ENCODE measurements at places on chromosomes 7 and 10.

DNA sequence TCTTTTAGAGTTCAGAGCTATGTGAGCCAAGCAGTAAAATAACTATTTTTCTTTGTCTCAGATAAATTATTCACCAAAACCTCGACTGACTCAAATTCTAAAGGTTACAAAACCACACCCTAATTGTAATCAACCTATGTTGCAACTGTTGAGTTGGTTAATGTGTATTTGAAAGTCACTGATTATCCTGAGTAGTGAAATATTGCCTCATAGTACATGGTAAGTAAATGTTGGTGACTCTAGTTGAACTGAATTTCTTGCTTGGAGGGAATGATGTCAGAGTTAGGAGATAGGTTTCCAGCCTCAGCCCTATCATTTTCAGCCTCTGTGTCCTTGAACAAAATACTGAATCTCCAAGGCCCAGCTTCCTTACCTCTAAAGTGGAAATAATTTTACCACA, 3.0 kb upstream of the CYP2C18 start:
- no peaks in the 10 kb centered on the region for H3K4me1 ChIP-seq
- H3K36me3 ChIP-seq = no peaks in the 10 kb centered on the region
- DNase-seq = no peak
- H3K27ac ChIP-seq = no peak overlapping the region
- no peaks in the 10 kb centered on the region for H3K27me3 ChIP-seq

- no peaks in the 10 kb centered on the region for H3K36me3 ChIP-seq
- H3K4me1 ChIP-seq = no peaks in the 10 kb centered on the region
- DNase-seq = peak; percentile 33
- H3K4me3 ChIP-seq = no peak overlapping the region
- peaks cover 4% of the 10 kb centered on the region for H3K27me3 ChIP-seq
- H3K27ac ChIP-seq = no peak overlapping the region
Observed at GRCh38 chr10:123890226-123890625, 1.4 kb downstream of the CPXM2 start.

GRCh38 chr7:114710499-114710898, 211.4 kb upstream of the MDFIC start:
- DNase-seq = no peak
- no peak overlapping the region for H3K4me3 ChIP-seq
- H3K4me1 ChIP-seq = no peaks in the 10 kb centered on the region
- no peaks in the 10 kb centered on the region for H3K36me3 ChIP-seq

GRCh38 chr10:69119896-69120295, 4.1 kb upstream of the VPS26A start:
- H3K27me3 ChIP-seq = no peaks in the 10 kb centered on the region
- H3K36me3 ChIP-seq = no peaks in the 10 kb centered on the region
- H3K4me3 ChIP-seq = no peak overlapping the region
- H3K4me1 ChIP-seq = no peaks in the 10 kb centered on the region
- no peak for DNase-seq

- H3K4me3 ChIP-seq = no peak overlapping the region
- no peaks in the 10 kb centered on the region for H3K4me1 ChIP-seq
- H3K36me3 ChIP-seq = no peaks in the 10 kb centered on the region
- H3K27ac ChIP-seq = no peak overlapping the region
- DNase-seq = no peak
Observed at GRCh38 chr7:57199252-57199651, 67.0 kb upstream of the ZNF479 start.

GRCh38 chr7:134654104-134654775, 7.6 kb downstream of the BPGM start:
- no peaks in the 10 kb centered on the region for H3K27me3 ChIP-seq
- H3K36me3 ChIP-seq = no peaks in the 10 kb centered on the region
- no peak overlapping the region for H3K4me3 ChIP-seq
- H3K4me1 ChIP-seq = no peaks in the 10 kb centered on the region
- DNase-seq = no peak
- no peak overlapping the region for H3K27ac ChIP-seq

DNA sequence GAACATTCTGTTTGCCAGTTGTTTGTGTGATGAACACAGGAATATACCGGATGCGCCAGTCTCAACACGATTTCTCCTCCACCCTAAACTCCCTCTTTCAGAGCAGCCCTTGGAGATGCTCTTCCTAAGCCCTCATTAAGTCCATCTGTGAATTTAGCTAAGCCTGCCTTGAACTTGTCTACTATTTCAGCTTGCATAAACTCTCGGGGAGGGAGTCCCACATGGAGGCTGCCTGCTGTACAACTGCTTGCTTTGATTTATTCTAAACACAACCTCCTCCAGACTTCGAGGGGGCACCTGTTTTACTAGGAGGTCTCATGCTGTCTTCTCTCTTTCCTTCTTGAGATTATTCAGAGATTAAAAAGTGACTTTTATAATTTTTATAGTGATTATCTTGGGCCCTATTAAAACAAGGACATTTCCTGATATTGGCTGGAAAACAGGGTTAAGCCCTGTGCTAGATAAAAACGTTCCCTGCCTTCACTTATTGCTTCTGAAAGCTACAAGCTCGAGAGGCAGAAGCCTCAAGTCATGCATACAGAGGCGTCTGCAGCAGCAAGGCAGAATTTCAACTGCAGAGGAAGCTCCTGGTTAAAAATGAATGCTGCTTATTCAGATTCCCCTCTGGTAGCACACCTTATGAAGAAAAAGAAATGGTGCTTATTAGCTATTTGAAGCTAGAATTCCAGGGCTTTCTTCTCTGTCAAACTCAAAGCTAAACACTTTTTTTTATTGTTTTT, 174.3 kb downstream of the FANK1 start:
- no peak overlapping the region for H3K27ac ChIP-seq
- H3K36me3 ChIP-seq = no peaks in the 10 kb centered on the region
- no peak overlapping the region for H3K4me3 ChIP-seq
- DNase-seq = no peak
- H3K4me1 ChIP-seq = no peaks in the 10 kb centered on the region

DNA sequence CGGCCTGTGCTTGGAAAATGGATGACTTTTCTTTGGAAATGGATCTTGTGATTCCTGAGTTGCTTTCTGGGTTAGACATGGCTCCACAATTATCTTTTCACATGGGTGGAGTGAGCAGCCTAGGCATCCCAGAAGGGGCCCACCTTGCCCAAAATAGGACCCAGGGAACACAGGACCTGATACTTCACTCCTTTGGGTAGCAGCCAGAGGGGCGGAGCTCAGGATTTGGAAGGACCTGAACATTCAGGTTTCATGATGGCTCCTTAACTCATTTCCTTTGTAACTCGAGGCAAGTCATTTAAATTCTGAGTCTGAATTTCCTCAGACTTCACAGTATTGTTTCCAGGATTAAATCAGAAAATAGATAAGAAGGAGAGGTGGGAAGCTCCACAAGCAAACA, 178.3 kb upstream of the ZMIZ1 start:
- no peaks in the 10 kb centered on the region for H3K36me3 ChIP-seq
- H3K27me3 ChIP-seq = no peaks in the 10 kb centered on the region
- no peaks in the 10 kb centered on the region for H3K4me1 ChIP-seq
- no peak for DNase-seq

GRCh38 chr7:48168159-48168558, 3.1 kb upstream of the ABCA13 start:
- no peaks in the 10 kb centered on the region for H3K4me1 ChIP-seq
- no peak overlapping the region for H3K4me3 ChIP-seq
- no peak overlapping the region for H3K27ac ChIP-seq

DNA sequence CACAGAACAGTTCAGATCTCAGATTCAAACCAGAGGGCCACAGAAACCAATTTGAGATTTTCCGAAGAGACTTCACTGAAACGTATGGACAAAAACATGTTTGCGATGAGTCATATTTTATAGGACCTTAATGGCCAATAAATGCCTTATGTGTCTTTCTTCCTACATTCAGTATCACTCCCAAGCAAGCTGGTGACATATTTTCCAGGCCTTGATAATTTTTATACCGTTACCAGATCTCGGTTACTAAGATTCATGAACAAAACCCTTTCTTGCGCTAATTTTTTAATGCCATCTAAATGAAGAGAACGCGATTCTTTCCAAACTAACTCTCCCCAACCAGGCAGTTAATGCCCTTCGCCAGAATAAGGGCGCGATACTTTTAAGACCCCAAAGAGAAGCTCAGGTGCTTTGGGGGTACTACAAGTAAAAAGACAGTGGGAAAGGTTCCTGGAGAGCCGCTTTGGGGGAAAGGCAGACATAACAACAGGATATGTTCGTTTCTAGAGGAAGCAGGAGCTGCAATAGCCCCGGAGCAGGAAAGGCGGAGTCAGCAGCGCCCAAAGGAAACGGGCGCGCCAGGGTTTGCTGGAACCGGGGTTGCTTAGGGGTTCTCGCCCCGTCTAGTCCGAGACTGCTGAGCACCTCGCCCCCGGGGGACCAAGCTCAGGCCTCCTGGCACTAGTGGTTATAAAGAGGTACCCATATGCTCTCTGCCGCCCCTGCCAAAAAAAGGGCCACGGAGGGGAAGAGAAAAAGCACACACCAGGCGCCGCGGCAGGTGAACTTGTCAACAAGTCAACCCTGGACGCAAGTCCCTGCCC, 884 bp downstream of the ICA1 start:
- peaks cover 34% of the 10 kb centered on the region for H3K27me3 ChIP-seq
- peaks cover 3% of the 10 kb centered on the region for H3K4me1 ChIP-seq
- no peaks in the 10 kb centered on the region for H3K36me3 ChIP-seq
- DNase-seq = peak; percentile 36

- DNase-seq = no peak
- H3K36me3 ChIP-seq = no peaks in the 10 kb centered on the region
- H3K4me3 ChIP-seq = no peak overlapping the region
- no peak overlapping the region for H3K27ac ChIP-seq
Observed at GRCh38 chr7:70060298-70061068, 462.2 kb downstream of the AUTS2 start.

DNA sequence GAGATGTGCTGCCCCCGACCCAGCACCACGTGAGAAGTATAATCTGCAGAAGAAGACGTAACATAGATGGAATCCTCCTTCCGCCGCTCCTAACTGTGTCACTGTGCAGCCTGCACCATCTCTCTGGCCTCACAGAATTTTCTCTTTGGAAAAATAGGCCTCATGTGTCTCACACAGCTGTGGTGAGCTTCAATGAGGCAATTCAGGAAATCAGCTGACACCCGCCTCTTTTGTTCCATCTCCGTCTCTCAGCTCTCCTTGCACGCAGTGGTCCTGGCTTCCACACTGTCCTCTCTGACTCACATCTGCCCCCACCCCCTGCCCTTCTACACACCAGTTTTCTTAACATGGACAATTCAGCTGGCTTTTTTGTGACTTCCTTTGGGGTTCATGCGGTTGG, 7.2 kb downstream of the C10orf90 start:
- H3K36me3 ChIP-seq = no peaks in the 10 kb centered on the region
- DNase-seq = no peak
- peaks cover 8% of the 10 kb centered on the region for H3K4me1 ChIP-seq
- no peak overlapping the region for H3K27ac ChIP-seq
- H3K27me3 ChIP-seq = no peaks in the 10 kb centered on the region

DNA sequence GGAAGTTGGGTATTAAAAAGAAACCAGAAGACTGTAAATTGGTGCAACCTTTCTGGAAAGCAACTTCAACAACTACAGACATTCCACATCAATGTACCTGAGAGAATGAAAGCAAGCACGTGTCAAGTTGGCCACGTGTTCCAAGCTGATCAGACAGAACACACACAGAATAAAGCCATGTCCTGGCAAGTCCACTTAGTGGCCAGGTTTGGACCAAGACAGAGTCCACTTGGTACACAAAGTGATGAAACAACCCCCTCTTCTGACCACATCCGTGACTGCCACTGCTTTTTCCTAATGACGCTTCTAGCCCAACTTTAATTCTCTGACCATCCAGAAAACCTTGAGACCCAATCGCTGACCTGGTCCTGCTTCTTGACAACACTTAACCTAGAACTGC, 109.4 kb downstream of the ABLIM1 start:
- peak; percentile 64 for DNase-seq
- peak overlapping the region; percentile 49 for H3K27ac ChIP-seq
- H3K4me1 ChIP-seq = peaks cover 10% of the 10 kb centered on the region
- H3K4me3 ChIP-seq = no peak overlapping the region
- H3K36me3 ChIP-seq = no peaks in the 10 kb centered on the region

GRCh38 chr7:135206941-135207391, 4.4 kb downstream of the WDR91 start:
- DNase-seq = no peak
- H3K4me1 ChIP-seq = peaks cover 52% of the 10 kb centered on the region
- H3K36me3 ChIP-seq = peaks cover 2% of the 10 kb centered on the region
- no peaks in the 10 kb centered on the region for H3K27me3 ChIP-seq
- no peak overlapping the region for H3K4me3 ChIP-seq

GRCh38 chr7:132292803-132293202, 283.5 kb downstream of the PLXNA4 start:
- no peak for DNase-seq
- no peaks in the 10 kb centered on the region for H3K36me3 ChIP-seq
- no peaks in the 10 kb centered on the region for H3K4me1 ChIP-seq
- H3K27ac ChIP-seq = no peak overlapping the region
- no peak overlapping the region for H3K4me3 ChIP-seq

DNA sequence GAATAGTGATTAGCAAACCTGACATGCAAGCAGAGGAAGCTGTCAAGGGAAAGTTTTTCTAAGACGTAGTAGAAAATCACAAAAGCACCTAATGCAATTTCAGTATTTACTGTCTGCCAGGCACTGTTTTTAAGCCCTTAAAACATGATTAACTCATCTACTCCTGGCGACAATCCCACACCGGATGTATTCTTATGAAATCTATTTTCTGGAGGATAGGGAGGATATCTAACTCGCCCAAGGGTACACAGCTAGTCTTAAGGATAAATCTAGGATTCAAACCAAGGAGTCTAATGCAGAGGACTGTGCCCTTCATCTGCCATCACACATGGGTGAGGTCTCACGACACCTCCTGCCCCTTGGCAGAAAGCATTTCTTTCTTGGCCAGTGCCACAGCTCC, 47.8 kb upstream of the FIGNL1 start:
- H3K27ac ChIP-seq = no peak overlapping the region
- peak; percentile 42 for DNase-seq
- H3K4me1 ChIP-seq = no peaks in the 10 kb centered on the region
- H3K36me3 ChIP-seq = no peaks in the 10 kb centered on the region
- no peaks in the 10 kb centered on the region for H3K27me3 ChIP-seq

- no peak overlapping the region for H3K4me3 ChIP-seq
- H3K36me3 ChIP-seq = no peaks in the 10 kb centered on the region
Observed at GRCh38 chr7:2978408-2978807, 65.3 kb downstream of the CARD11 start.

- no peaks in the 10 kb centered on the region for H3K36me3 ChIP-seq
- no peak for DNase-seq
- no peaks in the 10 kb centered on the region for H3K27me3 ChIP-seq
- no peaks in the 10 kb centered on the region for H3K4me1 ChIP-seq
- no peak overlapping the region for H3K4me3 ChIP-seq
Observed at GRCh38 chr10:86104156-86104555, 262.4 kb downstream of the GRID1 start.

DNA sequence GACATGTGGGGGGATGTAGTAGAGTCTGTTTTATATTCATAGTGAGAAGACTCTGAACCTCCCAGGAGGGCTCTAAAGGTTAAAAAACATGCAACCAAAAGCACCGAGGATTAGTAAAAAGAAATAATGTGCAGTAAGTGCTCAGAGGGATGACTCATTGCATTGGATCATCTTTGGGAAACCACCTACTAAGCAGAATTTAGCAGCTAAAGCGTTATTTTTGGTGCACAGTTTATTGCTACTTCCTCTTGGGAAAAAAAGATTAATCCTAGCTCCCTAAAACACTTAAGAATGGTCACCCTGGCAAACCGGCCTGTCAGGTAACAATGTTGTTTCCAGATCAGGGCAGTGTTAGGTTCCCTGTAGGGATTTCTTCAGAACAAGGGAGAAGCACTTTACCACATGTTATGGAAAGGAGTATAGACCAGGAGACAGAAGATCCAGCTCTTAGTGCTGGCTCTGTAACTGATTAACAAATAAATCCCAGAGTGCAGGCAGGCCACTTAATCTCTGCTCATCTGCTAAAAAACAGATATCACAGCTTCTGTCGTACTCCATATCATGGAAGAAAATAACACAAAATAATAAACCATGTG, 44.8 kb upstream of the FAM133B start:
- DNase-seq = no peak
- no peaks in the 10 kb centered on the region for H3K36me3 ChIP-seq
- peak overlapping the region; percentile 77 for H3K27ac ChIP-seq
- no peaks in the 10 kb centered on the region for H3K27me3 ChIP-seq
- H3K4me3 ChIP-seq = no peak overlapping the region

All from lung (tissue), 17 donors.